GM13977 (cell line): ENCODE measurements at places on chromosomes 12 and 14.

- DNase-seq, result peak; percentile 28
These were observed 619 bp upstream of the NTN4 start for GRCh38 chr12:95790917-95791849.

- DNase-seq, result no peak
These were observed 112.3 kb upstream of the TSPAN8 start for GRCh38 chr12:71270057-71270456.

- DNase-seq, result no peak
These were observed 25.7 kb upstream of the COCH start for GRCh38 chr14:30848449-30849240.

DNA sequence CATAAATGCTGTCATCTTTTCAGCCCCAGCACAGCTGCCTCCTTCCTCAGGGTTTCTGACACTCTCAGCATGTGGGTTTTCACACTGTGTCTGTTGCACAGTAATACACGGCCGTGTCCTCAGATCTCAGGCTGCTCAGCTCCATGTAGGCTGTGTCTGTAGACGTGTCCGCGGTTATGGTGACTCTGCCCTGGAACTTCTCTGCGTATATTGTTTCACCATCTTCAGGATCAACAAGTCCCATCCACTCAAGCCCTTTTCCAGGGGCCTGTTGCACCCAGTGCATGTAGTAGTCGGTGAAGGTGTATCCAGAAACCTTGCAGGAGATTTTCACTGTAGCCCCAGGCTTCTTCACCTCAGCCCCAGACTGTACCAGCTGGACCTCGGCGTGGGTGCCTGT is 1210.6 kb downstream of the TMEM121 start:
- no peak for DNase-seq

GRCh38 chr12:77406219-77406905 is 341.0 kb upstream of the E2F7 start:
- DNase-seq, result no peak

GRCh38 chr14:53055003-53055402 is 98.1 kb downstream of the DDHD1 start:
- peak; percentile 41 for DNase-seq

GRCh38 chr12:114448618-114448933 is 42.6 kb upstream of the TBX5 start:
- DNase-seq, result no peak

DNA sequence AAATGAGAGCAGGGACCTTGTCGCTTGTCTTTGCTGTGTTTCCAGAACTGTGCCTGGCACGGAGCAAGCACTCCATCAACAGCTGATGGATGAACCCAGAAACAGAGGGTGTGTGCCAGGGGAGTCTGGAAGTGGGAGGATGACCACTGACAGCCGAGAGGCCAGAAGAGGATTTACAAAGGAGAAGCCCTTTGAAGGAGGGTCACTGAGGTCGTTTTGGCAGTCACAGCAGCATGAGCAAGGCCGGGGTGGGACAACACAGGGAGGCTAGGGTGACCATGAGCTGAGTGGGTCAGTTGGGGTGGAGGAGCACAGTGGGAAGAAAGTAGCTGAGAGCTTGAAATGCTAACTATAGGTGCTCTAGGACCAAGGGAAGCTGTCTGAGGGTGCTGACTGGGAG is 199.6 kb downstream of the NTF3 start:
- DNase-seq, result no peak

- no peak for DNase-seq
These were observed 75.8 kb upstream of the SOX5 start for GRCh38 chr12:24025153-24025798.

DNA sequence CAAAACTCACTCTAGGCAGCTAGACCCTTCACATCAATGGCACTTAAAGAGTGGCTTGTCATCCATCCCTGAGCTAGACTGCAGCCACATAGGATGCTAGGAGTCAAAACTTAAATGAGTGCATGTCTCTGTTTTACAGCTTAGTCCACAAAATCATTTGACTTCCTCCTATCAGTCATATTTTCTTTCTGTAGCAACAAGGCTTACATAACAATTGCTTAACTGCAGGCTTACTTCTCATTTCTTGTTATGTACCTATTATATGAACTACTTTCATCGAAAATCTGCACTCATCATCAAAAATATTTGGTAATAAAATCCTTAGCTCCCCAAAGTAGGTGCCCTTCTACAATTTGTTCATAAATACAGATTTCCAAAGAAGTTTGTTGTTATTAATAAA is 30.1 kb downstream of the CLEC1A start:
- no peak for DNase-seq

- DNase-seq, result peak; percentile 57
These were observed 11.0 kb downstream of the DLGAP5 start for GRCh38 chr14:55180434-55180833.

- no peak for DNase-seq
These were observed 260.5 kb downstream of the ADAMTS20 start for GRCh38 chr12:43291516-43291915.

- peak; percentile 84 for DNase-seq
These were observed 69.1 kb downstream of the VCPKMT start for GRCh38 chr14:50047274-50047676.

GRCh38 chr12:100845095-100845494 is 50.5 kb downstream of the ANO4 start:
- no peak for DNase-seq

DNA sequence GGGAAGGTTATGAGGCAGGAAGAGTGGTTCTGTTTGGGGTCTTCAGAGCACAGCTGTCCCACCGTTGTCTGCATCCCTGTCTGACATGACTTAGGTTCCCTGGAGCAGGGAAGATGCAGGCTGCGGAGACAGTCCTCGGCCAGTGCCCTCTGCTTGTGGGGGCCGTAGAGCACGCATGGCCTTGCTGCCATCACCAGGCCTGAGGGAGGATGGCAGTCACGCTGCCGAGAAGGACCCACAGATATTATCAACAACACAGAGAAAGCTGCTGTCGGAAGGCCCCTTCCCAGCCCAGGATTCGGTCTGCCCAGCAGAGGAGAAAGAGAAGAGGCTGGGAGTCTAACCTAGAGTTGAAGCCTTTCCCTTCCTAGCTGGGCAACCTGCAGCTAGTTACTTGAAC is 35.0 kb downstream of the ERH start:
- no peak for DNase-seq

- no peak for DNase-seq
These were observed 142.3 kb downstream of the PCNX1 start for GRCh38 chr14:71049435-71050133.

- no peak for DNase-seq
These were observed 14.3 kb downstream of the FAM181A start for GRCh38 chr14:93941293-93941910.

- DNase-seq, result no peak
These were observed 254.9 kb upstream of the EGLN3 start for GRCh38 chr14:34205799-34206198.

GRCh38 chr14:28831126-28831525 is 64.5 kb downstream of the FOXG1 start:
- peak; percentile 60 for DNase-seq

DNA sequence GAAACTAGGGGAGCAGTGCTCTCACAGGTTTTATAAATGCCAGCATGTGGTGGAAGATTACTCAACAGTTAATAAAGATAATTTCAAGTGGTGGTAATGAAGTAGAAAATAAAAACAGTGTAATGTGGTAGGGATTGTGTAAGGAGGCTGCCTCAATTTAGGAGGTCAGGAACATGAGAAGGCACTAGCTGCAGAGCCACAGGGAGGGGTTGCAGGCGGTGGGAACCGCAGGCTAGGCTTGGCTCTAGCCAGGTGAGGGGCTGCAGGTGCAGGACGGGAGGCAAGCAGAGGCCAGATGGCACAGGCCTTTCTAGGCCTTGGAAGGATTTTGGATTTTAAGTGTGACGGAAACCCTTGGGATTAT is 768 bp downstream of the METTL25 start:
- no peak for DNase-seq

GRCh38 chr14:94010625-94011024 is 13.5 kb downstream of the CCDC197 start:
- DNase-seq, result no peak

- DNase-seq, result no peak
These were observed 44.5 kb downstream of the LRRC9 start for GRCh38 chr14:59964251-59965007.

DNA sequence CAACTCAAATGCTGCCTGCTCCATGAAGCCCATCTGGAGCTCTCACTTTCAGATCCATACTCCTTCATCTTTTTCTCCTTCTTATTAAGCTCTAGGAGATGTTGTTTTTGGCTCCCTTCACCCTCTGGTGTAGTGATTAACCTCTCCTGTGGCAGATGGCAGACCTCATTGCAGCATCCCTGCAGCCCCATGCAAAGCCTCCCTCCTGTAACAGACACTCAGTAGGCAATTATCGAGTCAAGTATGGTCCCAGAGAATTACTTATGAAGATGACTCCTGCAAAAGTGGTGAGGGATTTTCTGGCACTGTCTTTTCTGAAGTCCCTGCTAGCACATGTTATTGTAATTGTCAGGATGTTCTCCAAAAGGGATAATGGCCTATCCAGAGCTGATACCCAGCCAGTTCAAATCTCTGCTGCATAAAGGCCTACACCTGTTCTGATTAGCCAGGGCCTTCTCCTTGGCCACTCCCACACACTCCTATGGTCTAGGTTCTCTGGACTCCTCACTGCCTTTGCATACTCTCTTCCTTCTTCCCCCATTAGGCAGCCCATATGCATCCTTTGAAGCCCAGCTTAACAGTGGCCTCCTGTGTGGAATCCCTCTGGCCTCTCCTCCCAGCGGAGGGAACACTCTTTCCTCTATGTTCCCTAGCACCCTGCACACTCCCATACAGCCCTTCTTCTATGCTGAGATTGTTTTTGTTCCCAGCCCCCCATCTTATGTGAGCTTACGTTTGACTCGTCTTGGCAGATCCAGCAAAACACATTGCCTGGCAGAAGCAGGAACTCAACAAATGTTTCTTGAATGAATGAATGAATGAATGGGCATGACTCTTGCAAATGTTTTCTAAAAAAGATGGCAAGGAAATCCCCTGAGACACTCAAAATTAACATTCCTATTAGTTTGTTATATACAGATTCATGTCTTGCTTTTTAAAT is 43.9 kb upstream of the MDM1 start:
- no peak for DNase-seq

- no peak for DNase-seq
These were observed 33.0 kb upstream of the BICDL1 start for GRCh38 chr12:119956047-119956446.

- peak; percentile 90 for DNase-seq
These were observed 11.5 kb downstream of the RITA1 start for GRCh38 chr12:113196990-113197389.

DNA sequence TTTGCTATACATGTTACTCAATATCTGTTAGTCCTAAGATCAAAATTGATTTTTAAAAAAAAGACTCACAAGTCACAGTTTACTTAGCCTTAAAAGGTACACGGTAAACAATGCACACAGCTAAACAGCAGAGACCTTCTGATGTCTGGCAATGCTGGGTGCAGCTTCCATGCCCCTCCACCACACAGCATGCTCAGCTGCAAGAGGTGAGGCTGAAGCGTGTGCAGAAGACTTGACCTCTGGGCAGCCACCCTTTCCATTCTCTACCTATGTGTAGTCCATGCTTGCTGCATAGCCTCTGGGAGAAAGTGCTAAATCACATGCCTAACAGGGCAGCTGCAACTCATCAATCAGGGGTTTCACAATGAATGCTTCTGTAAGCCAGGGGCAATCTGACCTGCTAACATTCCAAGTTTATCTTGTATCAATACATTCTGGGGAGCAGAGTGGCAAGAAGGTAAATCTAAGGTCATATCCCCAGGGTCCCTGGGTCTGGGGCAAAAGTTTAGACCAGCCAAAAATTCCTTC is 44.5 kb upstream of the AMN1 start:
- no peak for DNase-seq

DNA sequence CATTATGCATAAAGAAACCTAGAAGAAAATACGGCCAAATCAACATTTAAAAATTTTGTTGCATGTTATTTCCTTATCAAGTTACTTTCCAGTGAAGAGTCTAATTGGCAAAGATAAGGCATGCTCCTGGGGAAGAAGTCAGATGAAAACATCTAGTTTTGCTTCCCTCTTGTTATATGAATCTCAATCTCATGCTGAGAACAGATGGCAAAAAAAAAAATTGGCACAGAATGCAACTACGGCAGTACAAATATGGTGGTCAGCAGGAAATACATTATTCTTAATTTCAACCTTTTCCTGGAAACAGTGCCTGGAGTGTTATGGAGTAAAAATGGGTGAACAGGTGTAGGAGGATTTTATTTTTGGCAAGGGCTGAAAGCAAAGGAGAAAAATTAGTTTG is 32.8 kb downstream of the HECTD4 start:
- no peak for DNase-seq

DNA sequence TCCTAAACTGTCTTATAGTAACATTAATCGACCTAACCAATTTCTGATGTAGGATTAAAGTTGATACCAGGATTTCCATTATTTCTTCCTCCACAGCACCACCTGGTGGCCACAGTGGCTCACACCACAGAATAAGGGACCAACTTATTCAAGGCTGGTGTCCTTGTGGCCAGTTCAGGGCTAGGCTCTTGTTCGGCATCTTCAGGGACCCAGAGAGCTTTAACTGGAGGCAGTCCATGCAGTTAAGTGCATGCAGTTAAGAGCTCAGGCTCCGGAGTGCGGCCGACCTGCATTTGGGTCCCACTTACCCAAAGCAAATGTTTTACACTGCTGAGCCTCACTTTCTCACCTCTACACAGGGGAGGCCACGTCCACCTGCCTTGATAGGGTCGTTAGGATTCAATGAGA is 42.0 kb upstream of the GPR68 start:
- peak; percentile 85 for DNase-seq

GRCh38 chr12:59382282-59383078 is 213.3 kb upstream of the SLC16A7 start:
- no peak for DNase-seq

DNA sequence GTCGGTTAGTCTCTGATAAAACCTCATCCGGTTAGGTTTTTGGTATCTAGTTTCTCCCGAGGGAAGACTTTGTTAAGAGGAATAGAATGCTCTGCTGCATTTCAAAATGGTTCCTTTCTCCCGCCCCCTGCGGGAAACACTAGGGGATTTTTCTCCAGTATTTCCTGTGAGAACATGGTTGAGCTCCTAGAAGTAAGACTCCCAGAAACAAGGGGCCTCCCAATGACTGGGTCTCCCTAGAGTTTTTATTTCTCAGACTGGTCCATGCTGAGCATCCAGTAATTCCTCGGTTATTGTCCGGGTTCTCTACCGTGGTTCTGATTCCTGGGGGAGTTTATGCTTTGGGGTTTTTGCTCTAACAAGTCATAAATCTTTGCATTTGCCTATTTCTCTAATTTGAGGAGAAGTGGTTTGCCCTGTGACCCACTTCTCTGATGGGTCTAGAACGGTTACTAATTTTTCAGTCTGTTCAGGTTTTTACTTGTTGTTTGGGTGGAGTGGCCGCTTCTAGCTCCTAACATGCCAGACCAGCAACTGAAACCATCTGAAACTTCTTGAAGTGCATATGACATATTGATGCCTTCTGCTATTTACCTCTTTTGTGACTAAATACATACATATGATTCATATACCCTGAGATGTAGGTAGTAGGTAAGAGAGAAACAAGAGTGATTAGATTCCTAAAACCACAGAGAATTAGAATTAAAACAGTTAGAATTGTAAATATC is 25.1 kb downstream of the TESPA1 start:
- peak; percentile 39 for DNase-seq

DNA sequence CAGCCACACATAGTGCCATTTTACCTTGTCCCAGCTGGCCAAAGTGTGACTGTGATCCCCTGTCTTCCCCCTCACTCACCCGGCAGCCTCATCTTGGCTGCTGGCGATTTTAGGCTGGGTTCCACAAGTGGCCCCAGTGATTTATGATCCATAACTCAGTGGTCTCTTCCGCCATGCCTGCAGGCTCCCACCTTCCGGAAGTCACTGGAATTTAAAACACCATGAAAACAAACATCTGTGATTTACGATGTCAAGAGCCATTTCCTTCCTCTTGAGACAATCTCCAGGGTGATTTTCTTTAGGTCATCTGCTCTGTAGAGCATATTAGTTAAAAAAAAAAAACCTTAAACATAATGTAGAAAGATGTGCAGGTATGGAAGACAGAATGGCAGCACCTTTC is 282.3 kb downstream of the CACNA1C start:
- DNase-seq, result no peak
